ENCODE measurements at places on chromosomes 11 and 22.

- DNase-seq = no peak
Measured at GRCh38 chr11:82045748-82046457, 687.8 kb downstream of the FAM181B start.

DNA sequence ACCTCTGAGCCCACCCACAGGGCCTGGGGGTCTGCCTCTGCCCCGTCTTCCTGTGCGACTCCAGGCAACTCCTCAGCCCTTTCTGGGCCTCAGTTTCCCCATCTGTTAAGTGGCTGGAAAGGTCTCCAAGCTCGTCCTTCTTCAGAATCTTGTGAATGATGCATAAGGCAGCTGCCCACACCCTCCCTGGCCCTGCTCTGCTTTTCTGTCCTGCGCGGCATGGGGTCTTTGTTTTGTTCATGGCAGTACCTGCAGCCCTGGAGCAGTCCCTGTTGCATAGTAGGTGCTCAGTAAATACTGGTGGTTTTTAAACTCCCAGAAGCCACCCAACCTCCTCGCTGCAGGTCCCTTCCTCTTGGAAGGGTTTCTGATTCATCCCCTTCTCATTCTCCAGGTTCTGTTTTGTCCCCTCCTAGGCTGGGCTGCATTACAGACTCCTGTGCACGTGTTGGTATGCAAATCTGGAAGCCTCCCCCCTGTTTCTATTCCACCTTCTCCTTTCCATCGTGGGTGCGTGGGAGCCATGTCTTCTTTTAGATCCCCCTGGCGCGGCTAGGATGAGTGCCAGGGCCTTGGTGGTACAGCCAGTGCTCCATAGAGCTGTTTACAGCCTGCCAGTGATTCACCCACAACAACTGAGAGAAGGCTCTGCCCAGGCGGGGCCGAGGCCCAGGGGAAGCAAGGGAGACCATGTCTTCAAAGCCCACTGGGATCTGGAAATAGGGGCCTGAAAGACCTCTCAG lies 19.3 kb upstream of the SYT7 start:
- DNase-seq = no peak

GRCh38 chr11:75099635-75100034 lies 3.0 kb upstream of the OR2AT4 start:
- no peak for DNase-seq

DNA sequence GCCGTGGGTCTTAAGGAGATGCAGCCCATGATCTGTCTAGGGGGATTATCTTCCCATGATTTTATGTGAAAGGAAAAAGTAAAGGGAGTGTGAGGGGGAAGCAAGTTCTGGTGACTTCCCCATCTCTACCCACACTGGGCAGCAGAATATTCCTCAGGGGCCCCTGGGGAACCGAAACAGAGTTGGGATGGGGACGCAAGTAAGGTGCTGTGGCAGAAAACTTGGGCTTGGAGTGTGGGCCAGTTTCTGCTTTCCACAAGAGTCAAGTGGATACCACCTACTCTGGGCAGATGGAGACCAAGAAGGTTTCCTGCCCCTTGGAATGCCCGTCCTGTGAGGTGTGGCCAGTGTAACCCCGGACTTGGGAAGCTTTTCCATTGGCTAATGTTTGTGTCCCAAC lies 64.4 kb downstream of the SGSM3 start:
- DNase-seq = no peak

DNA sequence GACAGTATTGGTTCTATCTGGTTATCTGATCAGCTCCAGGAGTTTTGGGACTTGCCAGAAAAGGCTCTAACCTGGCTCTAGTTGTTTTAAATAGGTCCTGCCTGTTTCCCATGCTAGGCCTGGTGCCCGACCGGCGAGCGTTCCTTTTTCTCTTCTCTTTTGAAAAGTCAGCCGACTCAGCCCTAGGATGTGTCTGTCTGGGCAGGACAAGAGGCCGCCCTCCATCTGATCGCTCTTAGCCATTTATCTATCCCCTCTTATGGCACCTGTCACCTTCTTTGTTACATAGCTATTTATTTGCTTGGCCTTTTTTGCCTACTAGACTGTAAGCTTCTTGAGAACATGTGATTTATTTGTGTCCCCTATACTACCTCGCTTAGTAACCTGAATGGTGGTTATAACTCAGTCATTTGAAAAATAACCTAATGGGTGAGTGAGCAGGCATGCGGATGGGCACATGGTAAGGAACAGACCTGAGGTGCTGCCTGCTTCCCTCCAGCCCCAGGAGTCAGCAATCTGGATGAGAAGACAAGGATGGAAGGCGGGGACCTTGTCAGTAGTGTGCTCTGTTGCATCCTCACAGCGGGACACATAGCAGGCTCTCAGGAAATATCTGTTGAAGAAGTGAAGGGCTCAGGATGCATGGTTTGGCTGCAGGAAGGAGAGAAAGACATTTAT lies 108.4 kb downstream of the ZBTB16 start:
- DNase-seq = no peak

GRCh38 chr22:50337262-50338041 lies 5.7 kb upstream of the PPP6R2 start:
- DNase-seq = no peak

GRCh38 chr11:1479678-1480118 lies 6.9 kb downstream of the MOB2 start:
- DNase-seq = no peak

DNA sequence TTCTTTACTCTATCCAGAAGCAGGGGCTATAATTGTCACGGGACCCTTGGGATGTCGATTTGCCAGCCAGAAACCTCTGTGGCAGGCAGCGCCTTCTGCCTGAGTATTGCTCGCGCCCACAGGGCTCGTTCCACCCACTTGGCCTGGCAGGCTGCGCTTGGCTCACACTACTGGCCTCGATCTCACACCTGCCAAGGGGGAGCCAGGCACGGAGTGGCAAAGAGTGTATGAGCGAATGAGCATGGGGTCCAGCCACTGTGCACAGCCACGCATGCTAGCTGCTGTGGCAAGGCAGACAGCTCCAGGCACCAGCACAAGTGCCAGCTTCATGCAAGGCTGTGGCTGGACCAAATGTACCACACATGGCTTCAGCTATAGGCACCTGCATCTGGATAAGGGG lies 599.8 kb downstream of the DLG2 start:
- no peak for DNase-seq

DNA sequence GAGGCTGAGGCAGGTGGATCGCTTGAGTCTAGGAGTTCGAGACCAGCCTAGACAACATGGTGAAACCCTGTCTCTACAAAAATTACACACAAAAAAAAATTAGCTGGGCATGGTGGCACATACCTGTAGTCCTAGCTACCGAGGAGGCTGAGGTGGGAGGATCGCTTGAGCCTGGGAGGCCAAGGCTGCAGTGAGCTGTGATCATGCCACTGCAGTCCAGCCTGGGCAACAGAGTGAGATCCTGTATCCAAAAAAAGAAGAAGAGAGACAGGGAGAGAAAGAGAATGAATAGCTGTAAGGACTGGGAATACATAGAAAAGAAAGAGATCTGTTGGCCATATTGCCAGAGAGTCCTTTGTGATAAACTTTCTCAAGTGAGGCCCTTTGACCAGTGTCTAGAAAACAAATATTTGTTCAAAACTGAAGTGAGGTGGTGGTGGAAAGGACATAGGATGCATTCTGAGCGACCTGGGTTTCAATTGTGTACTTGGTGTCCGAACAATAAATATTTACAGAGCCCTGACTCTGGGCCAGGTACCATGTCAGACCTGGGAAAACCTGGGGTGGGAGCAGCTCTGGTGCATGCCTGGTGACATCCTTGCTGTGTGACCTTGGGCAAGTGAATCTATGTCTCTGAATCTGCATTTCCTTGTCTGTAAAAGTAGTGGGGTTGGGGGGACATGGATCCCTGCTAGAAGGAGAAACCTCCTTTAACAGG lies 89.6 kb upstream of the CRYBB3 start:
- DNase-seq = no peak

DNA sequence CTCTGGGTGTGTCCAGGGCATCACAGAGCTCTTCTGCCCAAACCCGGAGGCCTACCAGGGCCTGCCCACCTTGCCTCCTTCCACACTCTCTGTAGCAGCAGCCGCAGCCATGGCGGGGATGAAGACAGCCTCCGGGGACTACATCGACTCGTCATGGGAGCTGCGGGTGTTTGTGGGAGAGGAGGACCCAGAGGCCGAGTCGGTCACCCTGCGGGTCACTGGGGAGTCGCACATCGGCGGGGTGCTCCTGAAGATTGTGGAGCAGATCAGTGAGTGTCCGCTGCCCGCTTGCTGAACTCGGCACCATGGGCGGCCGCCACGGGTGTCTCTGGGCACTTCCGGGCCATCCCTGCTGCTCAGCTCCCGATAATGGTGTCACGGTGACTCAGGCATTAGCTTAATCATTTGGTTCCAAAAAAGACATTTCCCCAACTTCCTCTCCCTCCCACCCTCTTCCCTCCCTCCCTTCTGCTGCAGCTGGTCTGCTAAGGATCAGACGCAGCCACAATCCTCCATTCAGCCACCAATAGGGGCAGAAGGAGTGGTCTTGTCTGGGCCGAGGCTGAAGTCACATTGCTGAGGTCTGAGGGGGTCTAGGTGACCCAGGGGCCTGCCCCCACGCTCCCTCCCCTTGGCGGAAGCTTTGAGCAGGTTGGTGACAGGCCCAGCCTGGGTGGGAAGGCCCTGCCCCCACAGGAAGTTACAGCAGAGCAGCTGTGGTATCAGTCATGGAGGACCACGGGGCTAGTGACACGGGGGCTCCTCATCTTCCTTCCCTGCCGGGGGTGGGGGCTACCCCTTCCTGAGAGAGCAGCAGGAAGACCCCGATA lies 950 bp downstream of the FERMT3 start:
- DNase-seq = peak; percentile 89

GRCh38 chr22:37025500-37026070 lies 6.0 kb downstream of the MPST start:
- no peak for DNase-seq

DNA sequence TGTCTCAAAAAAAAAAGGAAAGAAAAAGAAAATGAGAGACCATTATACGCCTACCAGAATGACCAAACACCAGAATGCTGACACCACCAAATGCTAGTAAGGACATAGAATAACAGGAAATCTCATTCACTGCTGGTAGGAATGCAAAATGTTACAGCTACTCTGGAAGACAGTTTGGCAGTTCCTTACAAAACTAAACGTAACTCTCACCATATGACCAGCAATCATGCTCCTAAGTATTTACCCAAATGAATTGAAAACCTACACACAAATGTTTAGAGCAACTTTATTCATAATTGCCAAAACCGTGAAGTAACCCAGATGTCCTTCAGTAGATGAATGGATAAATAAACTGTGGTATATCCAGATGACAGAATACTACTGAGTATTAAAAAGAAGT lies 7.2 kb downstream of the CHKA start:
- no peak for DNase-seq

- peak; percentile 58 for DNase-seq
Measured at GRCh38 chr11:44893846-44894617, 56.7 kb downstream of the TP53I11 start.

DNA sequence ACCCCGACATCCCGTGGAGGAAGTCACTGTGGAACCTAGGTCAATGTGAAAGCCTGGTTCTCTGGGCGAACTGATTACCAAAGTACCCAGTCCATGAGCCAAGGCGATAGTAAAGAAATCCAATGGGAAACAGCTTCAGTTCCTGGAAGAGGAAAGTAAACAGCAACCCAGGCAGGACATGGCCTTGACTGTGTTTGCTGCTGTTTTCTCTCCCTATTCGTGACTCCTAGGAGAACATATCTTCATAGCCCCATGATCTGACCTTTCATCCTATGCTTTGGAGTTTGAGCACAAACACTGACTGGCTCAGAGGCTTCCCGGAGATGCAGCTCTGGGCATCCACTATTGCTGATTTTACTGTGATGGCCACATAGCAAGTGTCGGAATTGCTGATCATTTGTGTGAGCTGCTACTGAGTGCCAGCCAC lies 45.1 kb downstream of the LRFN4 start:
- DNase-seq = no peak

- no peak for DNase-seq
Measured at GRCh38 chr11:952406-953385, 27.0 kb downstream of the AP2A2 start.

DNA sequence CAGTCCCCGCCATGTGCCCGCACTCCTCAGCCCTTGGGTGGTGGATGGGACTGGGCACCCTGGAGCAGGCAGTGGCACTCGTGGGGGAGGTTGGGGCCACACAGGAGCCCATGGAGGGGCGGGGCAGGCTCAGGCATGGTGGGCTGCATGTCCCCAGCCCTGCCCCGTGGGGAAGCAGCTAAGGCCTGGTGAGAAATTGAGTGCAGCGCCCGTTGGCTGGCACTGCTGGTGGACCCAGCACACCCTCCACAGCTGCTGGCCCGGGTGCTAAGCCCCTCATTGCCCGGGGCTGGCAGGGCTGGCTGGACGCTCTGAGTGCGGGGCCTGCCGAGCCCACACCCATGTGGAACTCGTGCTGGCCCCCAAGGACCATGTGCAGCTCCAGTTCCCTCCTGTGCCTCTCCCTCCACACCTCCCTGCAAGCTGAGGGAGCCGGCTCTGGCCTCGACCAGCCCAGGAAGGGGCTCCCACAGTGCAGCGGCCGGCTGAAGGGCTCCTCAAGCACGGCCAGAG lies 16.1 kb downstream of the OR5B3 start:
- no peak for DNase-seq

- DNase-seq = no peak
Measured at GRCh38 chr22:39732625-39733024, 160.9 kb downstream of the ENTHD1 start.

- no peak for DNase-seq
Measured at GRCh38 chr11:114977651-114978050, 299.3 kb downstream of the NXPE2 start.

GRCh38 chr11:17578296-17578695 lies 31.2 kb downstream of the OTOG start:
- no peak for DNase-seq

GRCh38 chr22:37906364-37907008 lies 389 bp downstream of the MICALL1 start:
- DNase-seq = peak; percentile 21

GRCh38 chr11:65419460-65419771 lies 3.2 kb upstream of the NEAT1 start:
- DNase-seq = peak; percentile 19
